ENCODE measurements at places on chromosomes 12 and 14.

DNA sequence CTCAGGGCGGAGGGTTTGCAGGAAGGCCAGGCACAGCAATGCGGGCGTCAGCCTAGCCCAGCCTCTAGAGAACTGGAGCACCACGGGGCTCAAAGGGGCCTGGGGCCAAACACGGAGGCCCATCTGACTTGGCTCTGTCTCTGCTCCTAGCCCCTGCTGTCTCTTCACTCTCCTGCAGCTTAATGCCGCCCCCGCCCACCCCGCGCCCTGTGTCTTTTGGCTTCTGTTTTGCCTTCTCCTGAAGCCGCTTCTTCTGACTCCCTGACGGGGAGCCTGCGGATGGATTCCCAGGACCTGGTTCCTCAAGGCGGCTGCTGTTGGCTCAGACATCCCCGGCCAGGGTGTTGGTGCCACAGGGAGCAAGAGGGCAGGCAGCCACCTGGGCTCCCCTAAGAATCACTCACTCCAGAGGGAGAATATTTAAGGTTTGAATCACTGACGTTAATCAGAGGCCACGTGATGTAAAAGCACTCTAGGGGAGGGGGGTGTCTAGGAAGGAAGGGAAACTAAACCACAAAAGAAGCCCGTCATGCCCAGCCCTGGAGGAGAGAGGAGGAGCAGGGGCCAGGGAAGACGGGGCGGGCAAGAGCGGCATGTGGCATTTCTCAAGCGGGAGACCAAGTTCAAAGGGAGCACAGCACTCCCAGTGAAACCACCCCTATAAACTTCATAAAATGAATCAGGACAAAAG lies 36.9 kb upstream of the PRMT8 start:
- peak; percentile 31 for DNase-seq

DNA sequence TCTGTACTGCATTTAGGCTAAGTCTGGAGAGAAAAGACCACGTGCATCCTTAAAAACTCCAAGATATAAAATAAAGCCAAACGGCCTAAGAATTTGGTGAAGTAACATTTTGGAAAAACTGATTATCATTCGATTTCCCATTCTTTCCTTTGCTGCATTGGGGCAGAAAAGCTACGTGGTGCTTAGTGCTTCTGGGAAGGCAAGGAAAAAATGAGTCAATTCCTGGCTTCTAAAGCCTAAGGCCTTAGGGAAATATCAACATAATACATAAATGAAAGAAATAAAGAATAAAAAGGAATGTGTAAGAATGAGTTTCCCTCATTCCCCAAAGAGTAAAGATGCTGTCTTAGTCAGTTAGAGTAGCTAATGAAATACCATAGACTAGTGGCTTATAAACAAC lies 520.5 kb downstream of the GLT1D1 start:
- no peak for DNase-seq

- DNase-seq, result no peak
Observed at GRCh38 chr12:27460471-27460978, 14.0 kb downstream of the SMCO2 start.

GRCh38 chr14:38900887-38901286 lies 202.1 kb downstream of the SEC23A start:
- DNase-seq, result no peak

DNA sequence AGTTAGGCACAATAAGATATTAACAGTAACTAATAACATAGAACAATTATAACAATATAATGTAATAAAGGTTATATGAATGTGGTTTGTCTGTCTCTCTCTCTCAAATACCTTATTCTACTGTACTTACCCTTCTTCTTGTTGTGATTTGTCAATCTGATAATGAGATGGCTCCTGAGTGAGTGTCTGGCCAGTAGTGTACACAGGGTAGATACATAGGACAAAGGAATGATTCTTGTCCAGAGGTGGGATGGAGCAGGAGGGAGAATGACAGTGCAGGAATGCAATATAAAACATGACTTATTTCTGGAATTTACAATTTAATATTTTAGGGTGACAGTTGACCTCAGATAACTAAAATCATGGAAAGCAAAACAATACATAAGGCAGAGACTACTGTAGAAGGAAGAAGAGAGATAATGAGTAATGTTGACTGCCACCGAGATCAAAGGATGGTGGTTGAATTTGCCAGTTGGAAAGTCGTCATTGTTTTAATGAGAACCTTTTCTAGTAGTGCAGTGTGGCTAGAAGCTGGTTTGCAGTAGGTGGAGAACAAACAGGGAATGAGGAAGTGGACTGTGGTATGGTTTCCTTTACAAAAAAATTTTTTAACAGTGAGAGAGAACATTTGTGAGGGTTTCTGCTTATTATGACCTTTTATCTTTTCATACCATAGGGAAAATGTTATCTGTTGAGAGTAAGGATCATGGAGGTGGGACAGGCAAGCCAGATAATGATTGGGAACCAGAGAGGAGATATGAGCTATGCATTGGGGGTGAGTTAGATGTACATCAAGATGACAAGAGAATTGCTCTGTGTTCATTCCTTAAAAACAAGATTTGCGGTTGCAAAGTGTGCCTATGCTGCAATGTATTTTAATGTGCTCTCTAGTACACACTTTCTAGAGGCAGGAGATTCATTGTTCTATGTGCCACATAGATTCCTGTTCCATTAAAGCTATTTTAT lies 458.3 kb downstream of the BTG1 start:
- peak; percentile 14 for DNase-seq

DNA sequence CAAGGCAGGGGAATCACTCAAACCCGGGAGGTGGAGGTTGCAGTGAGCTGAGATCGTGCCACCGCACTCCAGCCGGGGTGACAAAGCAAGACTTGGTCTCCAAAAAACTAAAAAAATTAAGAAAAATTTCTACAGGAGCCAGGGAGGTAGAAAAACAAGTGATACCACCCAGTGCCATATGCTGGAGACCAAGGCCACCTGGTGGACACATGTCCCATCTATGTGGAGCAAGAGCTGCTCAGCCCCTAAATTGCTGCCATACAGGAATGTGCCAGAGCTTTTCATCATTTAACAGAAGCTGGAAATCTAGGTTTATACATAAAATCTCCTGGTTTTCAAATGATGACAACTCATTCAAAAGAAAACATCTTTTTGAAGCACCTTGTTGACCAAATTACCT lies 61.4 kb upstream of the ELK3 start:
- no peak for DNase-seq

DNA sequence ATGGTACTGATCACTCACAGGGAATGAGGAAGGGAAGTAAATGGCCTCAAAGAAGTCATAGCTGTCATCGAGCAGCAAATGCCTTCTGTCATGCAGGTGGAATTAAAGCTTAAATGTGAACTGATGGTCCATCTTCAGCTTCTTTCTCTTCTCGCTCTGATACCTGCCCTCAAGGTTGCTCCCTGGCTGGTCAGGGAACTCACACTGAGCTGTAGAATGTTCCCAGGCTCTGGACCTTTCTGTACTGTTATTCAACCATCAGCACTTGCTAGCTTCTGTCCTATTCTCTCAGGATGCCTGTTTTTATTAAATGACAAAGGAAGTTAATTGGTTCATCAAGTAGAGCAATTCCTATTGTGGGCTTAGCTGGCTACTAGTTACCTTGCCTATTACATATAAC lies 463.8 kb downstream of the APAF1 start:
- DNase-seq, result no peak

DNA sequence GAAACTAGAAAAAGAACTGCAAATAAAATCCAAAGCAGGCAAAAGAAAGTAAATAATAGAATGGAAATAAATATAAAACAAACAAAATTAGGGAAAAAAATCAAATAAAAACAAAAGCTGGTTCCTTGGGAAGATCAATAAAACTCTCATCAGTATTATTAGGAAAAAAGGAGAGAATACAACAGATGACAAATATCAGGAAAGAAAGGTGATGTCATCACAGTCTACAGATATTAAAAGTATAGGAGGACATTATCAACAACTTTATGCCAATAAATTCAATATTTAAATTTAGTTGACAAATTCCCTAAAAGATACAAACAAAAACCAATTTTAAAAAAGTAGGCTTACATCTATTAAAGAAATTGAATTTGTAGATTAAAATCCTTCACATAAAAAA lies 107.4 kb upstream of the FOXN3 start:
- DNase-seq, result no peak

GRCh38 chr14:105117710-105118385 lies 50.7 kb downstream of the JAG2 start:
- DNase-seq, result no peak

DNA sequence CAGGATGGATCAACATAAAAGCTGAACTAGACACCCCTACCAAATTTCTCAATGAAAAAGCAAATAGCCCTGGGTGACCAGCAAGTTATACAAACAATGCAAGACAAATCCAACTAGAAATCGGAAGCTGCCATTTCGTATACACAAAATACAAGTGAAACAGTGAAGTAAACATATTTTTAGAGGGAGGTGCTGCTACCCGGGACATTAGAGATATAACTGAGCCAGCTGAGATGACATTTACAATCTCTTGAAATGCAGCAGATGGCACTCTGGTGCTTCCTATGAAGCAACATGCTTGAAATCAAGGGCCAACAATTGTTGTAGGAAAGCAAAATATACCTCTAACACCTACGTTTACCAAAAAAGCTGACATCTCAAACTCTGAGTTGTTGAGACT lies 25.5 kb downstream of the BDKRB1 start:
- no peak for DNase-seq

DNA sequence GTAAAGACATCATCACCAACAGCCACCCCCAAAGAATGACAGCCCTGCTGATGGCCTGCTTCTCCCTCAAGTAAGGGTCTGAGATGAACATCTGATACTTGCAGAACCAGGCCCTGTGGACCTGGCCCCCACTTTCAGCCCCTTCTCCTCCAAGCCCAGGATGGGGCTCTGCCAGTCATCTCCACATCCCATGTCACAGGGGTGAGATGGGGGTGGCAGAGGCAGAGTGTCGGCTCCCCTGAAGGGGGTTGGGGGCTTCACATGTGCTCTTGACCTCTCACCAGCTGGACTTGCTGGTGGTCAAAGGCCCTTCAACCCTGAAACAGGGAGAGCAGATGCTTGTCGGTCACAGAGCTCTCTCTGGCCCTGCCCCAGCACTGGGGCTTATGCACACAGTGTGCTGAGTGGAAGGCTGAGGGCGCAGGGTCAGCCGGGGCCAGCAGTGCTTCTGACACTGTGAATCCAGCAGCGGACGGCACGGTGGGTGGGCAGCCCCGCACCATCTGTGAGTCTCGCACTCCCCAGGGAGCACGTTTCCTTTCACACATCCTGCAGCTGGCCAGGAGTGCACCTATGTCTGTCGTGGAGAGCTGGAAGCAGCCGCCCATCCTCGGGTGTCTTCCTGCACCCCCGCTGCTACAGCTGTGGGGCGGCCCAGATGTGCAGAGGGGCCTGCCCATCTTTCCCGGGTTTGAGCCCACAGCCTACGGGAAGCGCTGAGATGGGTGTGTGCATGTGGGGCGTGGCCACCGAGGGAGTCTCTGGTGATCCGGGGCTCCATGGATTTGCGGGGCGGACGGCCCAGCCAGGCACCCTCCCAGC lies 94.3 kb downstream of the ADGRD1 start:
- DNase-seq, result no peak

DNA sequence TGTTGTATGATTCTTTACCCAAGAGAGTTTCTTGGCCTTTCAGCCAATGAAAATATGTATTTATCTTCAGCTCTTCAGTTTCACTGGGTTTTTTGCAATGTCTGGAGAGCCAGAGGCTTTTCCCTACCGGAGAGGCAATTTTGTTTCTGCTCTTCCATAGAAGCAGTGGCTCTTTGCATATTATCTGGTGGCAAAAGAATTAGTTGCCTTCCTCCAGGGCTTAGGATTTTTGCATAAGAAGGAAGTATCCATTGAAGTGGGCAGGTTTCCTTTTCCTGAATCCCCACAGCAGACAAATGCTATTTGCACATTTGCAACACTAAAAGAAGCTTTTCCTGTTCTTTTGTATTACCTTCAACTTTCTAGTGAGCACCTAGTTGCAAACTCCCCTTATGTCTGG lies 75.2 kb downstream of the NTS start:
- no peak for DNase-seq

DNA sequence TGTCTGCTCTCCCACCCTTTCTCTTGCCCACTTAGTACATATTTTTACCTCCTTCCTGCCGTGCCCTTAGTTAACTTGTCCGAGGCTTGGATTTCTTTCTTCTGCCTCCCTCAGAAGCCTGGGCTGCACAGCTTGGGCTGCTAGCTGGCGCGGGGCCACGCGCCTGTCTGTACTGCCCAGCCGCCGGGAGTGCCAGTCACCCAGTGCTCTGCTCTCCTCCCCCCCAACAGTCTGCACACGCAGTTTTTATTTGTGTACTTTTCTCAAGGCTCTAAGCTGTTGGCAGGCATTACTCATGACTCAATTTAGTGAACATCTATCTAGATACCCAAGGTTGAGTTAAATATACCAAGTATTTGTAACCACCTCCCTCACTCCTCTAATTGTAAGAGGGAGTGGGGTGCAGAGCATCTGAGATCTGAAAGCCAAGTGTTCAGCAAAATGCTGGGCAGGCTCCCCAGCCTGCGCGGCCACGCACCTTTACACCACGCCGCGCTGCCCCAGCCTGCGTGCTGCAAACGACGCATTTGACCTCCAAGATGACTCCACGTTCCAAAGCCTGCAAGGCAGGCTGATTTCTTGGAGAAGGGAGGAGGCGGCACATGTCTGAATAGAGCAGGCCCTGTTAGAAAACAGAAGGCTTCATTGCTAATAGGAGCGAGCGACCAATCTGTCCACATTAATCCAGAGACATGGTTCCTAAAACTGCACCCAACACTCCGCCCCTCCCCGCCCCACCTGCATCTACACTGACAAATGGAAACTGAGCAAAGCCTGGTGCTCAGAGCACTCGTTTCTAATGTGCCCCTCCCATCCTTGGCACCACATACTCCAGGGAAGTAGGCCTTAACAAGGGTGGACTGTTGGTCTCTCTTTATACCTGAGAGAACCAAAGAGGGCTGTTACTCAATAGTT lies 18.2 kb upstream of the CACNA2D4 start:
- DNase-seq, result peak; percentile 50

- no peak for DNase-seq
Observed at GRCh38 chr12:26654623-26655022, 178.4 kb downstream of the ITPR2 start.

- DNase-seq, result no peak
Observed at GRCh38 chr14:81716953-81717352, 183.3 kb upstream of the SEL1L start.

- no peak for DNase-seq
Observed at GRCh38 chr12:70571705-70572268, 65.4 kb downstream of the PTPRB start.

GRCh38 chr14:51147183-51147582 lies 52.3 kb upstream of the TRIM9 start:
- DNase-seq, result no peak

Measured in AG09309 (cell line).